ENCODE measurements at places on chromosomes 5 and 9.

- no peak for DNase-seq
These were observed at the start of gene GZMA for GRCh38 chr5:55102348-55102747. Gene GZMA, plus strand, starts transcription at chr5:55102646. Its CDS starts 37 bp downstream, at chr5:55102683.

GRCh38 chr9:89750117-89750791 lies 145.4 kb downstream of the GADD45G start:
- DNase-seq = peak; percentile 85

DNA sequence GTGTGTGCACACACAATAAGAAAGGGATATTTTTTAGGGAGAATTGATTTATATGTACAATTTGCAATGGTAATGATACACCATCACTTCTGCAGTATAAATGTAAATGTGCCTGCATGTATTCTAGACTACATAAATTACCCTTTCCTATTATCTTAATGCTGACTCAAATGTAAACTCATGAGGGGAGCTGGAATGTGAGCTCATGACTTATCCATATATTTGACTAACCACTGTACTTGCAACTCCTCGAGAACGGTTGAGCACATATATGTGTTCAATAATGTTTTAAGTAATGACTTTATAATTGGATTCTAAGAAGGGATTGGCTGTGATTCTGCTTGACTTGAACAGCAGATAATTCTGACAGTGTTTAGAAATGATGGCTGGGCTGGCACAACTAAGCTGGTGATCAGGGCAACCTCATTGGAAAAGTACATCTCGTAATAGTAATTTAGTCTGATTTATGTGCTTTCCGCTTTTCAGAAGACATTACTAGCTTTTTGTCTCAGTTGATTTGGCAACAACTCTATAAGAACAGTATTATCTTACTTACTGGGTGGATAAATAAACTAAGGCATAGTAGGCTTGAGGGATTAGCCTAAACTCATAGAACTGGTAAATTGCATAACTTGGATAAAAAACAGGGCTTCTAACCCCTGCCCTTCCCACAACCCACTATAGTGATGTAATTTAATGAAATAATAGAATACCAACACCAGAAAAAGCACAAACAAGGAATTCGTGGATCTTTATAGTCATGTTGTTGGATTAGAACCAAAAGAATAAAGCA lies 130.2 kb upstream of the SPEF2 start:
- no peak for DNase-seq

DNA sequence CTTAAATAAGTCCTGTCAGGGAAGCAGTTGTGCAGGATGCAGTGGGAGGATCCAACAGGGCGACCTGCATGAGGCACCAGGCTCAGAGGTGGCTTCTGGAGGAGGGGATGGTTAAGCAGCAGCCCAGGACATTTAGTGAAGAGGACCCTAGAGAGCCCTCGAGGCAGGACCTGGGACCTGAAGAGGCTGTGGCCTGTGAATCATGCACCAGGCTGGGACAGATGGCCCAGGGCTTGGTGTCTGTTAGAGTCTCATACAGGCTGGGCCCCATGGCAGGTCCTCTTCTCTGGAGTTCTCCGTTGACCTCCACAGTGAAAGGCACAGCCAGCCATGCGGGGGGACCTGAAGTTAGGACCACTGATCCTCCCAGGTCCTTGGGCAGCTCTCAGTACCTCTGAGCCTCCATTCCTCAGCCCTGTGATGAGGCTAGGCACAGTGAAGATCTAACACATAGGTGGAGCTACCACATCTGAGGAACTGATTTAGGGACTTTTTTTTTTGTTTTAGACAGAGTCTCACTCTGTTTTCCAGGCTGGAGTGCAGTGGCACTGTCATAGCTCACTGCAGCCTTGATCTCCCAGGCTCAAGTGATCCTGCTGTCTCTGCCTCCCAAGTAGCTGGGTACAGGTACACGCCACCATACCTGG lies 60.8 kb upstream of the GARNL3 start:
- DNase-seq = no peak

GRCh38 chr9:97666907-97667686 lies 30.0 kb downstream of the XPA start:
- DNase-seq = no peak

DNA sequence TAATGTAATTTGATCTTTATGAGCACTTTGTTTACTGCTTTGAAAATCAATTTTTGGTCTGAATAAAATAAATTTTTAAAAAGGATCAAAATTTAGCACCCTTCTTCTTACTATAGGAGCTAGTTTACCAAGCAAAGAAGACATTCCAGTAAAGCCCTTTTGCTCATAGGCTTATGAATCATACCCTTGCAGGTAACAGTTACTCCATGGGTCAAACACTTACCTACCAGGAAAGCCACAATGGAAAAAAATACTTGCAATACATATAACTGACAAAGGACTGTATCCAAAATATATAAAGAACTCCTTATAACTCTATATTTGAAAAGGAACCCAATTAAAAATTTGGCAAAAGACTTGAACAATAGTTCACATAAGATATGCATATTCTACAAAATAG lies 66.6 kb downstream of the SHOC1 start:
- DNase-seq = no peak

DNA sequence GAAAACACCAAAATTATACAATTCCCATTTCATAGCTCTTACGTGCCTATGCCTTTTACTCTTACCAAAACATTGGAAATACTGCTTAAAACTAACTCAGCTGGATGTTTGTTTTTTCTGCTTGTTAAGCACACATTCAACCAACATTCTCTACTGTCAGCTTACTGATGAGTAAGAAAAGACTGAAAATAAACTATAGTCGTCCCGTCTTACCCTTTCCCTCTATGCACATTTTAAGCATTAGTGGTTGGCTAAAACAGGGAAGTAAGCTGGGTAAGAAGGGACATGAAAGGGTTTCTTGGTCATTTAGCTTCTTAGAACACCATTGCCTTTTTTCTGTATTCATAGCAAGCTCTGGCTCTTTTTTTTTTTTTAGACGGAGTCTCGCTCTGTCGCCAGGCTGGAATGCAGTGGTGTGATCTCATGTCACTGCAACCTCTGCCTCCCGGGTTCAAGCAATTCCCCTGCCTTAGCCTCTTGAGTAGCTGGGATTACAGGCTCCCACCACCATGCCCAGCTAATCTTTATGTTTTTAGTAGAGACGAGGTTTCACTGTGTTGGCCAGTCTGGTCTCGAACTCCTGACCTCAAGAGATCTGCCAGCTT lies 232.1 kb upstream of the PCSK5 start:
- no peak for DNase-seq

DNA sequence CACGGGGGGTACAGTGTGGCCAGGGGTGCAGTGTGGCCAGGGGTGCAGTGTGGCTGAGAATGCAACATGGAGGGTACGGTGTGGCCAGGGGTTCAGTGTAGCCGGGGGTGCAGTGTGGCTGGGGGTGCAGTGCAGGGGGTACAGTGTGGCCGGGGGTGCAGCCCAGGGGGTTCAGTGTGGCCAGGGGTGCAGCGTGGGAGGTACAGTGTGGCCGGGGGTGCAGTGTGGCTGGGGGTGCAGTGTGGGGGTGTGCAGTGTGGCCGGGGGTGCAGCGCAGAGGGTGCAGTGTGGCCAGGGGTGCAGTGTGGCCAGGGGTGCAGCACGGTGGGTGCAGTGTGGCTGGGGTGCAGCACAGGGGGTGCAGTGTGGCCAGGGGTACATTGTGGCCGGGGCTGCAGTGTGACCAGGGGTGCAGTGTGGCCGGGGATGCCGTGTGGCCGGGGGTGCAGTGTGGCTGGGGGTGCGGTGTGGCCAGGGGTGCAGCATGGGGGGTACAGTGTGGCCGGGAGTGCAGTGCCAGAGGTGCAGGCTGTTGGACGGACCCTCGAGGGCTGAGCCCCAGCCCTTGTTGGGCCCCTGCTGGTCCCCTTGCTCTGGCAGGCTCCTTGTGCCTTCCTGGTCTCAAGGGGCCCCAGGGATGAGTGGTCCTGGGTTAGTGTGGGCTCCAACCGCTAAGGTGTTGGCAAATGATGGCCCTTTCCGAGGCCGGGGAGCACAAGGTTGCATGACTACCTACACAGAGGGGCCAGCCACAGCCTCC lies 17.9 kb downstream of the TPPP start:
- DNase-seq = no peak

DNA sequence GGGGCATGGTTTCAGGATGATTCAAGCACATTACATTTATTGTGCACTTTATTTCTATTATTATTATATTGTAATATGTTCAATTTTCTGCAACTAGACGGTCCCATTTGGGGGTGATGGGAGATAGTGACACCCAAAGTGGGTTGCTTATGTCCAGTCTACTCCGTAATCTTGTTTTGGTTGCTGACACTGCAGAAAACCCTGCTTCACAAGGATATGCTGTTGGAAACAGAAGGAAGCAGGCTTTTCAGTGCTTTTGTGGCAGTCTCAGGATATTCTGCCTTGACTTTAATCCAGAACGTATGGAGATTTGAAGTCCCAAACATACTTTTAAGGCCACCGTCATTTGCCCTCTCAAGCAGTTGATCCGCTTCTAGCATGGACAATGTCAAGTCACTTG lies 47.5 kb upstream of the LARP1 start:
- no peak for DNase-seq

DNA sequence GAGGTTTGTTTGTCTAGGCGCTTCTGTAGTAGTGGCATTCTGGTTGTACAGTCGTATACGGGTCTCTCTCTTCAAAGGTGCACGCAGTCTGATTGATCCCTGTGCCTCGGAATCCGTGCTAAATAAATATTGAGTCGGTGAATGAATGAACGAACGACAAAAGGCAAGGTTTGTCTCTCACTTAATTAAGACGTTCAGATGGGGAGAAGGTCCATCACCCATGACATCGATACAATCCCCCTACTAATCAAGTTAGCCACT lies 500 bp upstream of the CREBRF start:
- no peak for DNase-seq

DNA sequence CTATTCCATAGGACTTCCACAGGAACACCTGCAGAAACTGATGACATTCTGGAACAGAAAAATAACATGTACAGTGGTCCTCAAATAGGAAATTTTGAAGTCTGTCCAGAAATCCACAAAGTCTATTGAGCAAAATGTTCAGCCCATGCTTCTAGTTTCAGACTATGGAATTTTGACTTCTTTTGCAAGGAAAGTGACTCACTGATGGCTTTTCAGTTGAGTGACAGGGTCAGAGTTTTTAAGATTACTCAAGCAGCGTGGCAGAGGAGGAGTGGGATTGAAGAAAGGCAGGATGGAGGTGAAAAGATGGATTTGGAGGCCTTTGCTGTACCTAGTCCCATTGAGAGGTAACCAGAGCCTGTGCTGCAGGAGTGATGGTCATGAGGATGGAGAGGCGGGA lies 151.5 kb downstream of the GOLPH3 start:
- no peak for DNase-seq

DNA sequence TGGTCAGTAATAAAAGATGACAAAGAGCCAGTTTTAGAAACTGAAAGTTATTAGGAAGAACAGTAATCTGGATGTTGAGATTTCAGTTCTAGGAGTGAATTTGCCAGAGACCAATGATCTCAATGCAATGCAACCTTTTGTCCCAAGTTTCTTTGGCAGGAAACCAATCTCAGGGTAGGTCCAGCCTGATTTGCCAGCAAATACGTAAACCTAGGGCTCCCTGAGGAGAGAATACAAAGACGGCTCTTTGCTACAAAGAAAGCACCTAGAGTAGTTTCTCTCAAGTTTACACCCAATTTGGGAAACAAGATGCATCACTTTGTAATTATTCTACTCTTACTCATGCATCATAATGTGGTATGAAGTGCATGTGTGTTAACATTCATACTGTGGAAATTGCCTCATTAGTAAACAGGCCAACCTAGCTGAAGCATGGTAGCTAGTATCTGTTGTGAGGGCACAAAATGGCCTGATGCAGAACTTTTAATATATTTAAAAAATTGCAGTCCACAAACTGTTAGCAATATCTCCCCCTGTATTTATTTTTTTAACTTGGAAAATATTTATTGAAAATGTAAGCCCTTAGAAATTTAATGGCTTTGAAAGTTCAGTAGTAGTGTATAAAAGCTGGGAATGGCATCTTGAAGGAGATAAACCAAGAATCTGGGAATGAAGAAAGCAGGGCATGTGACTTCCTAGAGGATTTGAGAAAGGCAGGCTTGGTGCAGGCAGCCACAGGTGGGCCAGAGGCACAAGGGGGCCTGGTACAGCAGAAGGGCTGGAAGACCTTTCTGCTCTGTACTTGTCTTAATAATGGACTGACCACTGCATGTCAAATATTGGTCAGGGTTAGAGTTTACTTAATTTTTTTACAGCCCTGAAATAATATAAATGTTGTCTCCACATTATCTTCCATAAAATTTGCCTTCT lies 59.5 kb downstream of the MAST4 start:
- DNase-seq = no peak

DNA sequence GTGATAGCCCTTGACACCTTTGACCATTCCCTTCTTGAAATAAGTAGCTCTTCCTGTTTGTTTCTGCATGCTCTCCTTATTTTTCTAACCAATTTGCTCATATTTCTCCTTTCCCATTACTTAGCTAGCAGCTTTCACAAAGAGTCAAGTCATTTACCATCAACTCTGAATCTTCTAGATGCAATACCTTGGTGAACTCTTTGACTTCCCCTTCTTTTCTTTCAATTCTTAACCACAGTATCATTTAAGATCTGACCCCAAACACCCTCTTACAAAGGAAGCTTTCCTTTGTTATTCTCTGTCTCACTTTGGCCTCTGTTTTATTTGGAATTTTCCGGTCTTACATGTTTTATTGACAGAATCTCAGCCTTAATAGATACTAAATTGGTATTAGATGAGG lies 14.0 kb downstream of the NFX1 start:
- no peak for DNase-seq

- DNase-seq = no peak
These were observed 1.0 kb downstream of the MRPS2 start for GRCh38 chr9:135501261-135502167.
